ENCODE measurements at places on chromosomes 1 and 21. TPM values are rescaled to one million over a fixed set of nuclear protein-coding genes. Genes with fewer than 3 reads are reported as not detected.

NUF2 gene
- total RNA-seq, result 0.49 TPM

FNBP1L gene
- total RNA-seq, result 25.5 TPM

FGR gene
- 15.3 TPM for total RNA-seq

DNA sequence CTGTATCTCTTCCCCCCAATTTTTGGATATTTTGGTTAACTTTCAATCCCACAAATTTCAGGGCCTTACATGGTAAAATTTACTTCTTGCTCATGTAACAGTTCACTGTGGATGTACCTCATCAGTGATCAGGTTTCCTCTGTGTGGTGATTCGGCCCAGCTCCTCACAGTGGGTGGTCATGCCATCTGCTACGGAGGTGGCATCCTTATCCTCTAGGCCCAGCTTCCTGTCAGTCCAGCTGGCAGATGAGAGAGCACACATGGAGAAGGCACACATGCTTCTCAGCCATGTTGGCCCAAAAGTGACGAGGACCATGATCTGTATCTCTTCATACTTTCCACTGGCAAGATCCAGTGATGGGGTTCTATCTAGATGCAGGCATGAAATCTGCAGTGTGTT is 27.2 kb downstream of the PCBP3 start:
- no peak for DNase-seq

DNA sequence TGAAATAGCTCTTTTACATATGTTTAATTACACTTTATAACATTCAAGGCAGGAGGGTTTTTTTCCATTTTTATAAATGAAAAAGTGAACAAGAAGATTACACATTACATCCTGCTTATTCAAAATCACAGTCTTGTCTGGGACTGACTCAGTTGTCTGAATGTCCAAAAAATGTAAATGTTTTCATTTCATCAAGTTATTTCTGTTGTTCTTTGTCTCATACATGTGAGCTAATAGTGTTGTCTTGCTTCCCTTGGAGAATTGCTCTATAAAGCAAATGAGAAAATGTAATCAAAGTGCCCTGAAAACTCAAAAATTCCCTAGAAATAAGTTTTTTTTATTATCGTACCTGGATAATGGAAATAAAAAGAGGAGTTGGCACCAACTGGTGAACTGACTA is 242.9 kb downstream of the GRIK1 start:
- no peak for DNase-seq

DNA sequence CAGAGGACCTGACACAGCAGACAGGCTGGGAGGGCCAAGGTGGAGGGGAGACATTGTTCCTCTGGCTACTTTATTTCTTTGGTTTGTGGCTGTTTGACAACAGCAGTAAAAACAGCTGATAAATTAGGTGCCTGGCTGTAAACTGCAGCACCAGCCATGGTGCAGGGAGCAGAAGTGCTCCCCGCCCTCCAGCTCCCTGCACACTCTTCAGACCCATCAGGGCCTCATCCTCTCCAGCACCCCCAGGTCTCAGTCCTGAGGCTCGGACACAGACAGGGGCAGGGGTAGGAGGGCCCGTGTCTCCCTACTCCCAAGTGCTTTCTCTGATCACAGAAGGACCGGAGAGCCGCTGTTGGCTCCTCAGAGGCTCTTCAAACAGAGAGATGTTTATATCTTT is 17.7 kb upstream of the LRRN2 start:
- DNase-seq, result no peak

- DNase-seq, result peak; percentile 63
These were observed 41.0 kb upstream of the HAO2 start for GRCh38 chr1:119327450-119328155.

DNA sequence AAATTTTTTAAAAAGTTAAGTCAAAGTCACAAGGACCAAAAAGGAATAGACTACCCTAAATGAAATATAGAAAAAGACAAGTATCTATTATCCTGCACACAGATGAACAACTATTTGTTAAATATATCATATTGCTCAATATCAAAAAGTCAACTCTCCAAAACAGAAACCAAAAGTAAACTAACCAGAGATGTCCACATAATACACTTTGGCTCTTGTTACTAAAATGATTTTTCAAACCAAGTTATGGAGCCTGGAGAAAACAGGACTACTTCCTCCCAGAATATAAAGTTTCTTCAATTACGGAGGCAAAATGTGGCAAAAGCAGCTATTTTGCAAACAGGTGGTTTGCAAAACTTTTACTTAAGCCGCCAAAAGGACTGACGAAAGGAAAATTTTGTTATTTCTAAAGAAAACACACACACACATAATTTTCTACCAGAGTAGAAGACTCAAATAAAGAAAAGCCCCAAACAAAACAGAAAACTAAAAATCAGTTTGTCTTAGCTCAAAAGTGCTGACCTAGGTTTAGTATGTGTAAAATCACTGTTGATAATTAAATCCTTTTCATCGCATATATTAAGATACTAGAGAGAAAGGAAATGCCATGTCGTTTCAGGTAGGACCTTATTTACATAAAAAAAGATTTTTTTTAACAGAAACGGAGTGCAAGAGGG is 1.1 kb downstream of the DPYD start:
- no peak for DNase-seq

DNA sequence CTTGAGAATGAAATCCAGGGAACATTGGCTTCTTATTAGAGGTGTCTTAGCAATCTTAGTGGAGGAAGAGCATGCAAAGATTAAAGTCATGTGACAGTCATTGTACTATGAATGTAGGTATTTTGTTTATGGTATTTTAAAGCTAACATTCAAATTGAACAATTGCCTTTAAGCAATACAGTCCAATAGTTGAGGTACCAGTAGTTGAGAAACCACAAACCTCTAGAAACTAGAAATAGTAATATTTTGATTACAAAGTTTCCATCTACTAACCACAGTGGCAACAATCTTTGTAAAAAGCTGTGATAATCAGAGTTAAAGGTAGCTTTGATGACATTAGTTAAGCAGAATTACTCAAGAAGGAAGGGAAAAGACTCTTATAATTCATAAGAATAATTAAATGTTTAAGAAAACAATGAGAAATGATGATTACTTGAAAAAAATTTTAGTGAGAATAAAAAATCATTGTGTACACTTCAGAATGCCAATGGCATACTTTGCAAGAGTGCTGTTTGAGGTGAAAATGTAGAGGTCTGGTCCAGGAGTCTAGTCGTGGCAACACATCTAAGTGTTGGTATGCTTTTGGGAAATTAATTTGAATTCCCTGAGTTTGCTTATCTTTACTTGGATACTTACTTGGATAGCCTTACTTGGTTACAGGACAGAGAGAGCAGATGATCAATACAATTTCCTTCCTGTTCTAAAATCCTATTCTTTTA is 104.9 kb upstream of the PTGFR start:
- DNase-seq, result no peak

DNA sequence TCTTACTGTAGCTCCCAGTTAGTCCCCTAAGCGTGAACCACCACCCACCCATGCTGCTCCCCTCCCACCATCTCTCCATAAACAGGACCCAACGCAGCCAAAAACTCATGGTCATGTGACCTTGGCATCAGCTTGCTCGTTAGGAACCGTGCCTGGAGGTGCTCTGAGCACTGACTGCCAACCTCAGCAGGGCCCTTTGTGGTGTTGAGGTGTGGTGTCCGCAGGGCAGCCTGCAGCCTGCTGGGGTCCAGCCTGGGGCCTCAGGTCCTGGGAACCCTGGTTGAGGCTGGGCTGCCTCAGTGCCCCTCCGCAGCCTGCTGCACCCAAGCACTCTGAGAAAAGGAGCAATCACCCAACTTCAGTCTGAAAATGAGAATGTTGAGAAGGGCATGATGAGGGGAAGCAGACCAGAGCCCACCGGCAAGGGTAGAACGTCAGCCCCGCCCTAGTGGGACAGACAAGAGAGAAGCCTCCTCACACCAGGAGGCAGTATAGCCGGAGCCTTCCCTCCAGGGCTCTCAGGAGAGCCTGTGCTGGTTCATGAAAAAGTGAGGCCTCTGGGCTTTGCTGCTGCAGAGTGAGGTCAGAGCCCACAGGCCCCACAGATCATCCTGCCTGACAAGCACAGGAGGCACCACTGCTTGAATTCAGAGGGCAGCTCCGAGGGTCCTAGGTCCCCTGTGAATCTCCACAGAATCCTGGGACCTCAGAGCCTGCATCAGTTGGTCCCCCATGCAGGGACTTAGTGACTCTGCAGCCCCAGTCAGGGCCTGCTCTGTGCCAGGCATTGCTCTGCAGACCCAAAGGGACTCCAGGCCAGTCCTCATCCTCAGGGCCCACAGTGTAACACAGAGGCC is 4.9 kb upstream of the COL6A2 start:
- DNase-seq, result no peak

GRCh38 chr1:225658041-225658440 is 5.1 kb upstream of the ENAH start:
- DNase-seq, result no peak

DNA sequence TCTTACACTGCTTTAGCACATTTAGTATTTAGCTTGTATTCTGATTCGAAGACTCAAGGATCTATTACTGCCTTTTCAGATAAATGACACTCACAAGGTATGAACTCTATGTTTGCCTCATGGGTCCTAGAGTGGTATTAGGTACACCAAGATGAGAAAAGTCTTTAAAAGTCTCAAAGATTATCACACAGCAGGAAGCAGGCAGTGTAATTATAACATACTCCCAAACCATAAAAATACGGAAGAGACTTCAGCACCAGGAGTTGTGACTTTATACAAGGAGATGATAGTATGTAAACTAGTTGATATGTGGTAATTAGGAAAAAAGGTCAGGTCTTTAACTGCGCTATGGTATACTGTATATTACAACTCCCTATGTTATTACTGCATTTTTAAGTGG is 11.2 kb upstream of the RCSD1 start:
- no peak for DNase-seq

- DNase-seq, result no peak
These were observed 41.2 kb upstream of the RGS8 start for GRCh38 chr1:182725259-182726255.

- no peak for DNase-seq
These were observed 92.6 kb downstream of the ZNF281 start for GRCh38 chr1:200317236-200317635.

DNA sequence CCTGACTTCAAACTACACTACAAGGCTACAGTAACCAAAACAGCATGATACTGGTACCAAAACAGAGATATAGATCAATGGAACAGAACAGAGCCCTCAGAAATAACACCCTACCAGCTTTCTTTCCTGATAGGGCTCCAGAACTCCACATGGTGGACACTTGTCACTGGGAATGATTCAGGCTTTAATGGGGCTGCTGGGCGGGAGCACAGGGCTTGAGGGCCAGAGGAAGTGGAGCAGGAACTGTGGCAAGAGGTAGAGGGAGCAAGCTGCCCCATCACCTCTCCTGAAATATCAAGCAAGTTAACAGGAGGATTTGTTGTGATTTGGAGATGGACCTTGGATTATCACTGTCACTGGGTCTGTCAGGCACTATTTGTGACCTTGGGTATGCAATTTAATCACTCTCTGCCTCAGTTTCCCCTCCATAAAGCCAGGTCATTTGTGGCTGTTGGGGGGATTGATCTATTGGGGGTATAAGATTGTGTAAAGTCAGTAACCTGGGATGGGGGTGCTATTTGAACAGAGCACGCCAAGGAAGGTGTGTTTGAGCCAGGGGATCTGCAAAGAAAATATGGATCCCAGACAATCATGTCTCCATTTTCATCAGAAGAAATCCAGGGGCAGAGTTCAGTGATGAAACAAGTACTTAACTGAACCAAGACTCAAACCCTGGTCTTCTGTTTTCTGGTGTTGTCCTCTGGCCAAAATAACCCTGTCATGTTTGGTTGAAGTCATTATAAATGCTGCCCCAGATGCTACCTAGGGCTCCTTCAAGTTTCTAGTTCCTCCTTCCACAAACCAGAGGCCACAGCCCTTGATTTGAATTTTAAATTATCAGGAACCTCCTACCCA is 25.2 kb downstream of the ETS2 start:
- no peak for DNase-seq

GRCh38 chr1:170967042-170967910 is 31.9 kb downstream of the MROH9 start:
- no peak for DNase-seq

DNA sequence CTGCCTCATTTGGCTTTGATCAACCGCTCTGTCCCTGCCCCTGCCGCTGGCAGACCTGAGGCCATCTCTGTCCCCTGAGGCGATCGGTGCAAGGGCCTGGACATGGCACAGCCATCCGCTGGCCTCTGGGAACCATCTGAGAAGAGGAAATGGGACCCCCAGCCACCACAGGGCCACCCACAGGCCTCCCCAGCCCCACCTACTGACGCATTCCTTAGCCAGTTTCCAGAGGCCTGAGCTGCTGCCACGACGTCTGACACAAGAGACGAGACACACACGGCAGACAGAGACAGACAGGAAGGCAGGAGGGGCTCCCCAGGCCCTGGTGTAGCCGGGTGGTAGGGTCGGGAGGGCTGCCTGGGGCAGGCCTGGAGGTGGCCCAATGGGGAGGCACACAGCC is 37.3 kb upstream of the EDN2 start:
- DNase-seq, result no peak

DNA sequence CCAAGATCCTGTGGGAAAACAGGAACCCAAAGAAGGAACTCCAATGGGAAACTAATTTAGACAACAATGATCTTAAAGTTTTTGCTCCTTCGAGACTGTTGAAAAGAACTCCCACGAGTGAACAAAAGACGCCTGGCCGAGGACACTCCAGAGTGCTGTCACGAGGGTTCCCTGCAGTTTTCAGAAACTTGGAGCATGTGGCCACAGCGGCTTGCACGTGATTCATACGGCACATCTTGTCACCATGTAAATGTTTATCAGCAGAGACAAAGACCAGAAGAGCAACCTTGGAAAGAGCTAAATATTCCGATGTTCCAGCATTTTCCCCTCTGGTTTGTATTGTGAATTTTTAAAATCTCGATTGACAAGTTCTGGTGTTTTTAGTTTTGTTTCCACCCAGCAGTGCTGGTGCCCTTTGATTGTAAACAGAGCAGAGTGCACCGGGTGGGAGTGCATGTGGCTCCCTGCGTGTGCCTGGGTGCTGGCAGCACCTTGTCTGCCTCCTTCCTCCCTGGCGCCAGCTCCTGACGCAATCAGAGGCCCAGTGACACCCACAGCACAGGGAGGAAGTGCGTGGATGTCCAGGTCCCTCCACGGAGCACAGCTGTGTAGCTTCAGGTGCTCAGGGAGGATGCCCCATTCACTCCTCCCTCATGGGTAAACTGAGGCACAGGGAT is 23.0 kb downstream of the LRRC3 start:
- DNase-seq, result no peak

DNA sequence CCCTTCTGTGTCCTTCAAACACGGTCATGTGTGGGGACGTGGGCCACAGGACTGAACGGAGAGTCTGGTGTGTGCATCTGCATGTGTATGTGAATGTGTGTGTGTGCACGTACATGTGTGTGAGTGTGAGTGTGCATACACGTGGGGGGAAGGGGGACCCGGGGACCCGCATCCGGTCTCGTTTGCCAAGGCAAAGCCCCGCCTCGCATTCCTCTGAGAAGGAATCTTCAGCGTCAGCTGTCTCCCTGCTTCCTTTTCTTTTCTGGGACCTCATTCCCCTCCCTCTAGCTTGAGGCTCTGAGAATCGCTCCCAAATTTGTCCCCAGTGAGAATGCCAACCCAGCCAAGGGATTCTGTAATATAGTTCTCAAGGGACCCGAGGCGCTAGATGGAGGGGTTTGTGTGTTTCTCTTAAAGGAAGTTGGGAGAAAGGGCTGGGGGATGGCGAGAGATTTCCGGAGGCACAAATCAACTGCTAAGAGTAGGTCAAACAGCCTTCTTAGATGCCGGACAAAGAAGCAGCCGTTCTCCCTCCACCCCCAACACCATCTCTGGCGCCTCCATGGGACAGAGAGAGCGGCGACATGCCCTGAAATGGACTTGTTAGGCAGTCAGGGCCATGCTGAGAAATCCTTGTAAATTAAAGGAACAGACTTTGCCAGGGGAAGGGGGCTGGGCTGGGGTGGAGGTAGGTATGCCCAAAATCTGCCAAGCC is 6.6 kb downstream of the IFFO2 start:
- DNase-seq, result no peak
